GM12864 (cell line): ENCODE measurements at places on chromosomes 1 and 21.

DNA sequence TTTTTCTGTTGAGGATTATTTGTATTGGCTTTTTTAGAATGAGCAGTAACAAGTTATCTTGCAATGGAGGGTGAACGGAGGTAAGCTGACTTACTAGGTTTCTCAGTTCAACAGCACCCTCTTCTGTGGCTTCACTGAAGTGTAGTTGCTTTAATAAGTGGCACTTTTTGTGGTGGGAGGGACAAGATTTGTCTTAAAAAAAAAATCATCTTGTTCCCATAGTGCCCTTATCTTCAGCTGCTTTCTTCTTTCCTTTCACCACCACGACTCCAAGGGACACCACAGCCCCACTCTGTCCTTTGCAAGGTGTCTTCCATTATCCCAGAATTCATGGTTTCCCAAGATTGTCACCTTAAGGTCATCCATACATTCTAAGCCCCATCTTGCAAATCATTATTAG lies 92.9 kb downstream of the PIGK start:
- peak; percentile 3 for DNase-seq

DNA sequence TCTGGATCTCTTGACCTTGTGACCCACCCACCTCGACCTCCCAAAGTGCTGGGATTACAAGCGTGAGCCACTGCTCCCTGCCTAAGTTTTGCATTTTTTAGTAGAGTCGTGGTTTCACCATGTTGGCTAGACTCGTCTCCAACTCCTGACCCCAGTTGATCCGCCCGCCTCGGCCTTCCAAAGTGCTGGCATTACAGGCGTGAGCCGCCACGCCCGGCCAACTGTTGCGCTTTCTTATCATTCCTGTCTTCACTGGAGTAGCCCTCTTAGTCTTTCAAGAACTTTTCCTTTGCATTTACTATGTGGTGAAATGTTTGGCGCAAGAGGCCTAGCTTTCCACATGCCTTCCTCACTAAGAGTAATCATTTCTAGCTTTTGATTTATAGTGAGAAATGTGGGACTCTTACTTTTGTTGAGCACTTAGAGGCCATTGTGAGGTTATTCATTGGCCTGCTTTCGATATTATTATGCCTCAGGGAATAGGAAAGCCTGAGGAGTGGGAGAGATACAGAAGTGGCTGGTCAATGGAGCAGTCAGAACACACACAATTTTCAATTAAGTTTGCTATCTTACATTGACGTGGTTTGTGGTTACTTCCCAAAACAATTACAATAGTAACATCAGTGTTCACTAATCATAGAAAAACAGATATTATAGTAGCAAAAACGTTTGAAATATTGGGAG lies 111.0 kb downstream of the ZMYM4 start:
- DNase-seq: no peak

GRCh38 chr1:67634396-67634935 lies 50.5 kb upstream of the GADD45A start:
- DNase-seq: no peak

- DNase-seq: no peak
Measured at GRCh38 chr1:116379674-116380498, 6.8 kb downstream of the ATP1A1 start.

GRCh38 chr1:151945725-151946722 lies 36.7 kb upstream of the THEM4 start:
- DNase-seq: no peak

DNA sequence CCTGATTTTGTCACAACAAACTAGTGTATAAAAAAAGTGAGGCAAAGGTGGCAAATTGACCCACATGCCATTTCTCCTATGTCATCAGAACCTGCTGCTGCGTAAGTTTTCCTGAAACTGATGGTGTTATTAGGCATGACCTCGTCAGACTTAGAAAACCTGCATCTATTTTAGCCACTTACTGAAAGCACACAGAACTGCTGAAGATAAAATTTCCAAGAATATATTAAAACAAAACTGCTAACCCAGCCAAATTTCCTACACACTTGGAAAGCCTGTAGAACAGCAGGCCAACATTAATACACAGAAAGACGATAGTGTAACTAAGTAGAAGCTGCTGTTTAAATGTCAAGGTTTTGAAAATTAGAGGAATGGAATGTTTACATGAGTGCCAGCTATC lies 674.5 kb upstream of the CXADR start:
- no peak for DNase-seq

DNA sequence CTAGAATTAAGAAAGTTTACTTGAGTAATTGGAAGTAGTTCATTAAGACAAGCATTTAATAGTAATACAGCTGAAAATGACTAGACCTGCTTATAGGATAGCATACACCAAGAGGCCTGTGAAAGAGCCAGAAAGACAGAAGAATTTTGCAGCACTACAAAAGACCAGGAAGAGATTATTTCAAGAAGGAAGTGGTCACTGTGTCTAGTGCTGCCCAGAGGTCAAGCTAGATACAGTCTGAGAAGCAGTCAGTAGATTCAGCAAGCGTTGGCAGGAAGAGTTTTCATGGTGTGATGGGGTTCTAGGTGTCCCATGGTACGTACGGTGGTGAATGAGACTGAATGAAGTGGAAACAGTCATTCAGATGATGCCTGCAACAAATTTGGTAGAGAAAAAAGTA lies 31.5 kb downstream of the RGS8 start:
- no peak for DNase-seq
